Ovary (tissue), 10 donors: ENCODE measurements at places on chromosomes 12 and 14. TPM values are rescaled to one million over a fixed set of nuclear protein-coding genes. Genes with fewer than 3 reads are reported as not detected.

CLEC4C gene
- 0.47 TPM for polyA plus RNA-seq

FKBP11 gene
- 15.8 TPM for polyA plus RNA-seq

OR4E2 gene
- not detected for polyA plus RNA-seq

MOAP1 gene
- polyA plus RNA-seq, result 41.4 TPM

CFAP54 gene
- 0.37 TPM for polyA plus RNA-seq

TTC7B gene
- polyA plus RNA-seq, result 31.3 TPM

LRRC43 gene
- 0.47 TPM for polyA plus RNA-seq

KLRC3 gene
- 0.90 TPM for polyA plus RNA-seq

DCN gene
- polyA plus RNA-seq, result 2,127 TPM

PLEKHG7 gene
- not detected for polyA plus RNA-seq

GALNT16 gene
- 5.3 TPM for polyA plus RNA-seq

RABGGTA gene
- polyA plus RNA-seq, result 20.1 TPM

ITPR2 gene
- 14.2 TPM for polyA plus RNA-seq

CMKLR1 gene
- polyA plus RNA-seq, result 3.1 TPM

RD3L gene
- not detected for polyA plus RNA-seq

RIMBP2 gene
- 2.7 TPM for polyA plus RNA-seq

GLIPR1L2 gene
- polyA plus RNA-seq, result 0.84 TPM

HPD gene
- 4.0 TPM for polyA plus RNA-seq

P2RX2 gene
- 0.11 TPM for polyA plus RNA-seq

DIO3 gene
- 13.9 TPM for polyA plus RNA-seq

NGB gene
- not detected for polyA plus RNA-seq

PHLDA1 gene
- polyA plus RNA-seq, result 11.4 TPM

NXPH4 gene
- not detected for polyA plus RNA-seq

PRH1 gene
- 2.2 TPM for polyA plus RNA-seq

ANG gene
- polyA plus RNA-seq, result 65.2 TPM

RNASE12 gene
- not detected for polyA plus RNA-seq

CABP1 gene
- polyA plus RNA-seq, result 0.74 TPM

ANKLE2 gene
- polyA plus RNA-seq, result 30.5 TPM
